ENCODE measurements at places on chromosomes 1 and 21.
A peak's percentile ranks its signal among the peaks of the same experiment; 100 is the strongest.

- no peaks in the 10 kb centered on the region for H3K27me3 ChIP-seq
- no peak overlapping the region for H3K4me3 ChIP-seq
- H3K27ac ChIP-seq: no peak overlapping the region
- peaks cover 10% of the 10 kb centered on the region for H3K4me1 ChIP-seq
Observed at GRCh38 chr1:55646181-55646580, 431.0 kb upstream of the USP24 start.

GRCh38 chr1:115330480-115331013 is 7.5 kb downstream of the NGF start:
- no peaks in the 10 kb centered on the region for H3K36me3 ChIP-seq
- no peak overlapping the region for H3K4me3 ChIP-seq
- peak overlapping the region; percentile 75 for H3K27ac ChIP-seq
- peaks cover 24% of the 10 kb centered on the region for H3K4me1 ChIP-seq
- DNase-seq: no peak

DNA sequence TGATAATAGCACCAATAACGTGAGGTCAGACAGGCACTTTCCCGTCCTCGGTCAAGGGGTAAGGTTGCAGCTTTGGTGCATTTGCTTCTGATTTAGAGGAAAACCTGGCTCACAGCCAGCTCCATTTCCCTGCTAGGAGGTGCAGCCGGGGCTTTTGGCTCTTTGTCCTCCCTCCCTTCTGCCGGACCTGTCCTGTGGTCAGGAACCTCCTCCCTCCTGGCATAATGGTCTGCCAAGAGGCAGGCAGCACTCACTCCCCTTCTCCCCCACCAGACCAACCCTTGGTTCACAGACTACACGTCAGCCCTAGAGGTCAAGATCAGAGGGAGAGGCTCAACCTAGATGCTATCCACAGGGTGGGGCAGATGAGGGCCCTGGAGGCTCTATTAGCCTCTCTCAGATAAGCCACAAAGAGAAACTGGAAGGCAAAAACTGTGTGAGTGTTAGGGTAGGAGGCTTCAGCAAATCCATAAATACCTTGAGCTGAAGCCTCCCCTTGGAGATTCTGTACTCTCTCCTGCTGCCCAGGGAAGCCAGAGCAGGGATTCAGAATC is 64.8 kb downstream of the PLXNA2 start:
- peaks cover 29% of the 10 kb centered on the region for H3K4me1 ChIP-seq
- H3K36me3 ChIP-seq: no peaks in the 10 kb centered on the region
- no peak for DNase-seq
- H3K27ac ChIP-seq: no peak overlapping the region
- H3K27me3 ChIP-seq: no peaks in the 10 kb centered on the region

DNA sequence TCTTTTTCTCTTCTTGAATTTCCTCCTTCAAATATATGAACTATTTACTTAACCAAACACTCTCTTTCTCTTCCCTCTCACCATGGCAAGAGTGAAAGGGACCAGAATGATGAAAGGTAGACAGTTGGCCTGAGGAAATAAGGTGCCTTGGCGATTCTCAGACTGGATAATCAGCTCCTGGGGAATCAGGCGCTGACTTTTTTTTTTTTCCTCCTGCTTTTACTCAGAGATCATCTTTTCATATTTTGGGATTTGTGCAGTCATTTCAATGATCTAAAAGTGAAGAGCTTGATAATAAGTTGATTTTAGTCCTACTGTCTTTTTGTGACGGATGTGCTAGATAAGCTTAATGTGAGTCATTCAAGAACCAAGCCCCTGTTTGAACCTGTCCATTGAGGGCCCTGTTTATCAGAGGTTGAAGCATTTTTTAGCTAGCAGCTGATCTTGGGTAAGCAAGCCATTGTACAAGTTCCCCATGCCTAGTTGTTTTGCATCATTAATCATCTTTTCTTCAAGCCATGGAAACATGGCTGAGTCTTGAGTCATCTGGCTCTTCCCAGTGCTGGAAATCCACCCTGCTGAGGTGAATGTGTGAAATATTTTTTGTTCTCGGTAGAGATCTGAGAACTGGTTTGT is 40.8 kb downstream of the ITSN1 start:
- no peaks in the 10 kb centered on the region for H3K36me3 ChIP-seq
- DNase-seq: no peak
- no peaks in the 10 kb centered on the region for H3K27me3 ChIP-seq
- H3K27ac ChIP-seq: no peak overlapping the region
- peaks cover 63% of the 10 kb centered on the region for H3K4me1 ChIP-seq

DNA sequence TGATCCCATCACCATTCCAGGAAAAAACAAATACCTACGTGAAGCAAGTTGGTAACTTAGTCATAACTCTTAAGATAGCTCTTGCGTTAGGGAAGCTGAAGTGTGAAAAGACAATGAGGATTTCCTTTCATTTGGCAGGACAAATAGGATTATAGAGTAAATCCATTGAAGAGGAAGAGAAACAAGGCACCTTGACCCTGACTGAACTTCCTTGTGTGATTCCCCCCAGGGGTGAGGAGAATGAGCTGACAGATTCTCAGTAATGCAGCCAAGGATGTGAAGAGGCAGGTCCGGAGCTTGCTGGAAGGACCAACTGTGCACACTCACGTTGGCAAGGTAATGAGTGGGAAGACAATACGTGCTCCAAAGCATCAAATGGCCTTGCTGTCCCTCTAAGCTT is 55.0 kb upstream of the HMCN1 start:
- H3K27ac ChIP-seq: no peak overlapping the region
- H3K36me3 ChIP-seq: no peaks in the 10 kb centered on the region
- DNase-seq: no peak
- no peaks in the 10 kb centered on the region for H3K27me3 ChIP-seq
- H3K4me1 ChIP-seq: no peaks in the 10 kb centered on the region

DNA sequence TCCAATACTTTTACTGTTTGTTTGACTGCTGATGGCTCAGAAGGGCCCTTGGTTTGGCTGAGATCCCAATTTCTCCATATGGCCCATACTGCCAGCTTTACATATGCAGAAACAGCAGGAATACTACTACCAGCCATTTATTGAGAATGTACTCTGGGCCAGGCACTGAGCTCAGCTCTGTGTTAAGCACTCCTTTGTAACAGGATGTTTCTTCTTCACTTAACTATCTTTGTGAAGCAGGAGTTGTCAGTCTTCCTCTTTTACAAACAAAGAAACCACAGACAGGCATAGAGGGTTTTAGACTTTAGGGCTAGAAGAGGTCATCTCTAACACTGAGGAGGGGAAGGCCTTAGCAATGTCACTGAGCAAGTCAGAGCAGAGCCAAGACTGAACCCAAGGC is 8.3 kb downstream of the HMGCL start:
- no peak overlapping the region for H3K27ac ChIP-seq
- H3K27me3 ChIP-seq: no peaks in the 10 kb centered on the region
- H3K36me3 ChIP-seq: no peaks in the 10 kb centered on the region
- DNase-seq: no peak
- H3K4me1 ChIP-seq: no peaks in the 10 kb centered on the region

DNA sequence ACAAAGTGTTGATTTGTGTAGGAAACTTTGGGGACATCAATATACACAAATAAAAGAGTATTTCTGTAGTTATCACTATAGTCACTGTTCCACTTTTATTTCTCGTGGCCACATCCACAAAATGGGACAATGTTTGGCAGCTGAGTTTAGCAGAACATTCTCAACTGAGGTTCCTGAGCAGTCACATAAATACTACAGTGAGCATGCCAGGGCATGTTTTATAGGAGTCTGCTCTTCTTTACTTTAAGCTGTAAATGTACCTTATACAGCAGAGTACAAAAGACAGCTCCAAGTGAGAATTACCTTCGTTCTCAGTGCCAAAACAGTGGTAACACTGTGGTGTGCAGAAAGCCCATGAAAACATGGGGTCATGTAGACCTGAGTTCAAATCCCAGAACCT is 5.0 kb downstream of the BTG3 start:
- H3K27ac ChIP-seq: no peak overlapping the region
- H3K36me3 ChIP-seq: peaks cover 3% of the 10 kb centered on the region
- no peak for DNase-seq

DNA sequence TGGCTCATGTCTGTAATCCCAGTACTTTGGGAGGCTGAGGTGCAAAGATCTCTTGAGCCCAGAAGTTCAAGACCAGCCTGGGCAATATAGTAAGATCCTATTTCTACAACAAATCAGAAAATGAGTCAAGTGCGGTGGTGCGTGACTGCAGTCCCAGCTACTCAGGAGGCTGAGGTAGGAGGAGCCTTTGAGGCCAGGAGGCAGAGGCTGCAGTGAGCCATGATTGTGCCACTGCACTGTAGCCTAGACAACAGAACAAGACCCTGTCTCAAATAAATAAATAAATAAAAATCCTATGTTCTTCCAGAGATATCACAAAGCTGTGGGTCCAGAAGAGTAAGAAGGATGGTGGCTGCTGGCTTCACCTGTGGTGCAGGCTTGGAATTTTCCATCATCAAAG is 22.1 kb downstream of the CDA start:
- H3K27ac ChIP-seq: no peak overlapping the region
- DNase-seq: no peak
- peaks cover 17% of the 10 kb centered on the region for H3K4me1 ChIP-seq
- no peaks in the 10 kb centered on the region for H3K27me3 ChIP-seq
- no peaks in the 10 kb centered on the region for H3K36me3 ChIP-seq

GRCh38 chr1:114130213-114130612 is 23.5 kb downstream of the SYT6 start:
- no peak for DNase-seq
- H3K27me3 ChIP-seq: no peaks in the 10 kb centered on the region
- H3K4me1 ChIP-seq: no peaks in the 10 kb centered on the region
- H3K4me3 ChIP-seq: no peak overlapping the region
- H3K36me3 ChIP-seq: no peaks in the 10 kb centered on the region
